Vagina (tissue), 2 donors: ENCODE measurements at places on chromosomes 2 and 18. TPM values are rescaled to one million over a fixed set of nuclear protein-coding genes. Genes with fewer than 3 reads are reported as not detected.

- DNase-seq, result no peak
Observed at GRCh38 chr2:204143216-204144014, 206.9 kb downstream of the ICOS start.

SOX11 gene
- total RNA-seq, result not detected

- no peak for DNase-seq
Observed at GRCh38 chr18:49081511-49082155, 130.9 kb upstream of the SMAD7 start.

DNA sequence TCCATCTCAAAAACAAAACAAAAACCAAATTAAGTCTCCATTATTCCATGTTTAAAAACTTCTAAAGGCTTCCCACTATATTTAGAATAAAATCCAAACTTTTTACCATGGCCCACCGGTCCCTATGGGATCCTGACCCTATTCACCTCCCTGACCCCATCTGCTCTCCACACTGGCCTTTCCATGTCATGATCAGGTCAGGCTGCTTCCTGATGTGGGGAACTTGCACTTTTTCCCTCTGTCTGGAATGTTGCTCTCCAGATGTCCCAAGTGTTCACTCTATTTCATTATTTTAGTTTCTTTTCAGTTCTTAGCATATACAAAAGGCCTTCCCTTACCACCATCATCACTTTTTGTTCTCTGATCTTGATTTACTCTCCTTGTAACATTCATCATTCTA is 7.5 kb upstream of the MTA3 start:
- DNase-seq, result no peak

DNA sequence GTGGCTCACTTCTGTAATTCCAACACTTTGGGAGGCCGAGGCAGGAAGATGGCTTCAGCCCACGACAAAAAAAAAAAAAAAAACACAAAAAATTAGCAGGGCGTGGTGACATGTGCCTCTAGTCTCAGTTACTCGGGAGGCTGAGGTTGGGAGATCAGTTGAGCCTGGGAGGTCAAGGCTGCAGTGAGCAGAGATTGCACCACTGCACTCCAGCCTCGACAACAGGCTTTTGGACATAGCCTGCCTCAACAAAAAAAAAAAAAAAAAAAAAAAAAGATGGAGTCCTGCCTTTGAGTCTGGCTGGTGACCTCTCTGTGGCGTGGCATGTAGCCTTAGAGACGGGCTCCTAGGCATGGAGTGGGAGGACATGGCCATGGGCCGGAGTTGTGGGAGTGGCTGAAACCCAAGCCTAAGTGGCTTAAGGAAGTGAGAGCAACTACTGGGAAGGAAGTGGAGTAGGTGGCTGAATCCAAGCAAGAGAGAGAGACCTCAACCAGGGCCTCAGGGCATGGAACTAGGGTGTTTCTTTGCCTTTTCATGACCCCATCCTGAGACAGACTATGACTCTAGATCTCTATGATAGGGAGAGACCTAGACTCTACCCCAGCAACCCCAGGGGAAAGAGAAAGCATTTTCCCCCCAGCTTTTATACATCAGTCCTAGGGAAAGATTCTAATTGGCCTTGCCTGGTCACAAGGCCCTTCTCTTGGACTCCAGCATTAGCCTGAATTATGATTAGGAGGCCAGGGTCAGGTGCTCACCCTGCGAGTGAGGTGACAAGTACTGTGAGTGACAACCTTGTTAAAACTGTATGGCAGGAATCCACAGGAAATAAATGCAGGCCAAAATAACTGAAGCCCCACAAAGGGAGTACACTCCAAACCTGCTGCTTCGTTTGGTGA is 34.2 kb downstream of the NPAS2 start:
- DNase-seq, result no peak

NCOA1 gene
- total RNA-seq, result 48.4 TPM

DNA sequence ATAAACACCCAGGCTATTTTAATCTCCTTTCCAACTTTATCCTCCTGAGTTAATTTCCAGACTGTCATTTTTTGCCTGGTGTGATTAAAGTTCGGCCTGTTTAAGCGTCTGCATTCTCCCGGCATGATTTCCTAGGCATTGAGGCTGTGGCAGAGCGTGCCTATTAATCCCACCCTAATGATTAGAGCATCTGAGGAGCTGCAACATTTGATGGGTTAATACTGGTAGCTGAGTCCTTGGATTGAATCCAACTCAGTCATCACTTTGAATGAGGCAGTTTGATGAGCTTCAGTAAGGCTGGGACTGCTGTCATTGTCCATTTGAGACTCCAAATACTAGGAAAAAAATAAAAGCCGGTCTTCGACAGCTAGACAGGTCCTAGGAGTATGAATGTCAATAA is 882.5 kb downstream of the SLC4A3 start:
- no peak for DNase-seq

- no peak for DNase-seq
Observed at GRCh38 chr2:208280933-208281332, 14.9 kb downstream of the PIKFYVE start.

SLC16A14 gene
- 9.8 TPM for total RNA-seq

DNA sequence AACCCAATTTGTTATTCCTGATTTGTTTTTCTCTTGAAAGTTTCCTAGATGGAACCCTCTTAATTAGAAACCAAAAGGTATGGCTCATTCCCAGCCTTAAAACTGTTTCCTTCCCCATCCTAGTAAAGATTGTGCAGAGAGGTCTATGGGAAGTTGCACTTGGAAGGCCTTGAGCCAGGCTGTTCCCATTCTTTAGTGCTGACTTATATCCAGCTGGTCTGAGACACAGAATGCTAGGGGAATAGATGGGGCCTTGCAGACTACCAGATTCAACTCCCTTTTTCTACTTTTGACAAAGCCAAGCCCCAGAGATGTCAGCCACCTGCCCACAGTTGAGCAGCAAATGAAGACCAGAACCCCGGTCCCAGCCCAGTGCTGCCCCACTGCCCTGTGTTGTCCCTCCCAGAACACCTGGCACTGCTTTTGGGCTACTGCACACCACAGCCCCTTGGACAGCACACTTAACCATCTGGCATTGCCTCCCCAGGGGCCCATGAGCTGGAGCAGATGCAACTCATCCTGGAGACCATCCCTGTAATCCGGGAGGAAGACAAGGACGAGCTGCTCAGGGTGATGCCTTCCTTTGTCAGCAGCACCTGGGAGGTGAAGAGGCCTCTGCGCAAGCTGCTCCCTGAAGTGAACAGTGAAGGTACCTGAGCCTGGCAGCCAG is 98.2 kb downstream of the MRO start:
- no peak for DNase-seq

STK36 gene
- total RNA-seq, result 59.9 TPM

GRCh38 chr2:85324639-85325465 is 2.9 kb downstream of the TGOLN2 start:
- no peak for DNase-seq

- DNase-seq, result no peak
Observed at GRCh38 chr2:240522406-240522805, 35.4 kb downstream of the ANKMY1 start.

GRCh38 chr18:75172299-75173124 is 36.4 kb downstream of the PTGR3 start:
- DNase-seq, result no peak

SNED1 gene
- 55.5 TPM for total RNA-seq

- no peak for DNase-seq
Observed at GRCh38 chr2:126221506-126221905, 434.5 kb upstream of the GYPC start.

DNA sequence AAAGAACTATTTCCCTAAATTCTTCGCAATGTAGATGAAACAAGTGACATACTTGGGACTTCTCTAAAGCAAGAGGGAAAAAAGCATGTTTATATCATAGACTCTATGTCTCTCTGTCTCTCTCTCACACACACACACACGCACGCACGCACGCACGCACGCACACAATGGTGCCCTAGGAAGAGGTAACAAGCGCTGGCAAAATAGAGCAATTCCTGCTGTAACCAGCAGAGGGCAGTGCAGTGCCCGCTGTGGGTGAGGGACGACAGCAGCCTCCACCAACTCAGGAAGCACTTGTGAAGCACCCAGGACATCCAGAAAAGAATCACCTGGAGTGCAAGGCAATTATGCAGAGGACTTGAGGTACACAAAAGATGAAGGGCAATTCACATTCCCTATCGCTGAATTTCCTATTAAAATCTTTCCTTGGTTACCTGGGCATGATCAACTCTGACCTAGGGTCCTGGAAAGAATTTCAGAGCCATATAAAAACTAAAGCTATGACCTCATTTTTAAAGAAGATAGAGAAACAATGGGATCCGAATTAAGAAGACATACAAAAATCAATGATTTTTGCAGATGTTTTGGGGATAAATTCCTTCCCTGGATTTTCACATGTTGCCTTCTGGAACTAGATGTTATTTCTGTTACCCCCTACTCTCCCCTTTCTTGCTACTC is 166.4 kb downstream of the PDE11A start:
- DNase-seq, result no peak

PTPRN gene
- total RNA-seq, result 7.6 TPM

GRCh38 chr2:134988994-134989605 is 58.1 kb downstream of the MAP3K19 start:
- no peak for DNase-seq

B3GNT7 gene
- 7.1 TPM for total RNA-seq

- no peak for DNase-seq
Observed at GRCh38 chr18:50181590-50181989, 13.4 kb downstream of the MYO5B start.

DNA sequence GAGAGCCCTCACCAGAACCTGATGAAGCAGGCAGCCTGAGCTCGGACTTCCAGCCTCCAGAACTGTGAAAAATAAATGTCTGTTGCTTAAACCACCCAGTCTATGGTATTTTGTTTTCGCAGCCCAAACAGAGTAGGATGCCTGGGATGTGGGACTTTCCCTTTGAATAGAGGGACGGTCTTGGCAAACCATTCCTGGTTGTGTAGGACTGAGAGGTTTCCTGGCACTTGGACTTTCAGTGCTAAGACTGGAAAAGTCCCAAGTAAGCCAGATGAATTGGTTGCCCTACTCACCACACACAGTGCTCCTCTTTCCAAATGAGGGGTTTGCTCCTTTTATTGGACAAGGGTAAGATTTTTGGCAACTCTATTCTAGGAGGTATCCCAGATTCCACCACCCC is 46.8 kb upstream of the ACMSD start:
- no peak for DNase-seq

GRCh38 chr2:99336804-99337112 is 431 bp upstream of the EIF5B start:
- no peak for DNase-seq

GRCh38 chr2:1582891-1583341 is 161.4 kb downstream of the PXDN start:
- DNase-seq, result no peak
